ENCODE measurements at places on chromosomes 1 and 21.

GRCh38 chr1:115596080-115596780 is 45.5 kb upstream of the VANGL1 start:
- peaks cover 11% of the 10 kb centered on the region for H3K36me3 ChIP-seq
- H3K4me1 ChIP-seq: peaks cover 3% of the 10 kb centered on the region
- H3K27me3 ChIP-seq: peaks cover 2% of the 10 kb centered on the region

DNA sequence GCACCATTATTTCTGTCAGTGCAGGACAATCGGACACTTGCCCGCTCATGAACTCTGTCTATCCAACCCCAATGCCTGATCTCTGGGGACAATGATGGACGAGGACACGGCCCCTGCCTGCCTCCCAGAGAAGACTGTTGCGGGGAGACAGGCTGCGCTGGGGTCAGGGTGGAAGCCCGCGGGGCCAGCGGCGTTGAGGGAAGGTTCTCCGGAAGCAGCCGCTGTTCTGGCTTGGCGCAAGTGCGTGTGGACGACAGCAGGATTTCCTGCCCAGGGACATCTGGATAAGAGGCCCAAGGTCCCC is 18.8 kb downstream of the RHBG start:
- H3K4me3 ChIP-seq: peak overlapping the region; percentile 60
- peaks cover 59% of the 10 kb centered on the region for H3K27me3 ChIP-seq
- no peaks in the 10 kb centered on the region for H3K36me3 ChIP-seq
- no peak overlapping the region for H3K27ac ChIP-seq

DNA sequence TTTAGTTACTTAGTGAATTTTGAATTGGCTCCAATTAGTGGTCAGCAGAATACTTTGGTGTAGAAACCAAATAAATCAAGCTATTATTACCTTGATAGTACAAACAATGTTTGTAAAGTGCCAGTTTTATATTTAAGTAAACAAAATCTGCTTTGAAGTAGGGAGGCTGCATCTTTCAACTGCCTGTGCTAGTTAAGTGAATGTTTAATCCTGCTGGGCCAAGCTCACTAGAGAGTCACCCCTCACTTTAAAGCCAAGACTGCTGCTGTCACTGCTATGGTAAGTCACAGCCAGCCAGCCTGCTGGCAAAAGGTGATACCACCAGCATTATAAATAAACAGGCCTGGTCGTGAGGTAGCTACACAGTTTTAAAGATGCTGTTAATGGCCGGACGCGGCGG is 10.3 kb upstream of the CFAP126 start:
- no peaks in the 10 kb centered on the region for H3K27me3 ChIP-seq
- no peak for DNase-seq

GRCh38 chr1:205504311-205505075 is at the start of gene CDK18:
CDK18 (plus strand) TSS chr1:205504669; CDS start chr1:205523168, 18,499 bp downstream.
- peak within 1 kb of the TSS; percentile 19 for H3K27ac ChIP-seq
- peaks cover 57% of the 10 kb centered on the region for H3K4me1 ChIP-seq
- H3K27me3 ChIP-seq: no peaks in the 10 kb centered on the region
- peaks cover 10% of the 10 kb centered on the region for H3K36me3 ChIP-seq
- peak; percentile 85 for DNase-seq
- H3K4me3 ChIP-seq: peak within 1 kb of the TSS; percentile 85

DNA sequence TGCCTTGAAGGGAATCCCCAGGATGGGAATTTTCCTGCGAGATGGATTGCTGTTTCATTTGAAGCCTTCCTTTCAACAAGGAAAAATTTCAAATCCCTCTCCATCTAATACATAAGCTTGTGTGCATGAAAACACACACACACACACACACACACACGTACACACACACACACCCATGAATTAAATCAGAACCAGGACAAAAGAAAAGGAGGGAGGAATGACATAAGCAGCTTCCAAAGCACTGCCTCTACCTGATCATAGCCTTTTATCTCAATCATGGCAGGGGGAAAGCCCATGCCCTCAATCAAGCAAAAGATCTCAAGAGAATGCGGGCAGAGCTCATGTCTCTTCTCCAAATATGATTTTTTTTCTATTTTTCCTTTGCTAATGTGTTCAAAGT is 139.7 kb downstream of the SLC44A5 start:
- no peak for DNase-seq
- no peak overlapping the region for H3K27ac ChIP-seq
- H3K4me3 ChIP-seq: no peak overlapping the region

DNA sequence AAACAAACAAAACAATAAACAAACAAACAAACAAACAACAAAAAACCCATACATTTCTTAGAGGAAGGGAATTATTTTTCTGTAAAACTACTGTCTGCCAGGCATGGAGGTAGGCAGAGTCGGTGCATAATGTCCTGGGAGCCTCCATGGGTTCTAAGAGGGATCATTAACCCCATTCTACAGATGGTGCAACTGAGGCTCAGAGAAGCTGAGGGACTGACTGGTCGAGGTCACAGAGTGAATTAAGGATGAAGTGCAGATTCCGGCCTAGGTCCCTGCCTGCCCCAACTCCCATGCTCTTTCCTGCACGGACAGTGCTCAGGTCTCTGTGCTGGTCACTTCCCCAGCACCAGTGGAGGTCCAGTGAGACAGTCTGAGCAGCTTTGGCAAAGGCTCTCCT is 15.8 kb upstream of the WNT4 start:
- H3K4me3 ChIP-seq: no peak overlapping the region
- H3K36me3 ChIP-seq: no peaks in the 10 kb centered on the region
- no peaks in the 10 kb centered on the region for H3K4me1 ChIP-seq
- H3K27ac ChIP-seq: no peak overlapping the region

DNA sequence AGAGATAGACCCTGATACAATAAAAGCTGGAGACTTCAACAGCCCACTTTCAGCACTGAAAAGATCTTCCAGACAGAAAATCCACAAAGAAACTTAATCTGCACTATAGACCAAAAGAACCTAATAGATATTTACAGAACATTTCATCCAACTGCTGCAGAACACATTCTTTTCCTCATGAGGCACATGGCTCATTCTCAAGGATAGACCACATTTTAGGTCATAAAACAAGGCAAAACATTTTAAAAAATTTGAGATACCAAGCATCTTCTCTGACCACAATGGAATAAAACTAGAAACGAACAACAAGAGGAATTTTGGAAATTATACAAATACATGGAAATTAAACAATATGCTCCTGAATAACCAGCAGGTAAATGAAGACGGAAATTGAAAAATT is 15.0 kb upstream of the IL20 start:
- no peak for DNase-seq
- H3K36me3 ChIP-seq: no peaks in the 10 kb centered on the region
- peaks cover 15% of the 10 kb centered on the region for H3K27me3 ChIP-seq
- peaks cover 2% of the 10 kb centered on the region for H3K4me1 ChIP-seq
- H3K27ac ChIP-seq: no peak overlapping the region

- no peak overlapping the region for H3K4me3 ChIP-seq
- DNase-seq: no peak
- H3K27me3 ChIP-seq: no peaks in the 10 kb centered on the region
- no peaks in the 10 kb centered on the region for H3K36me3 ChIP-seq
These were observed 106.2 kb downstream of the CACHD1 start for GRCh38 chr1:64575881-64576676.

DNA sequence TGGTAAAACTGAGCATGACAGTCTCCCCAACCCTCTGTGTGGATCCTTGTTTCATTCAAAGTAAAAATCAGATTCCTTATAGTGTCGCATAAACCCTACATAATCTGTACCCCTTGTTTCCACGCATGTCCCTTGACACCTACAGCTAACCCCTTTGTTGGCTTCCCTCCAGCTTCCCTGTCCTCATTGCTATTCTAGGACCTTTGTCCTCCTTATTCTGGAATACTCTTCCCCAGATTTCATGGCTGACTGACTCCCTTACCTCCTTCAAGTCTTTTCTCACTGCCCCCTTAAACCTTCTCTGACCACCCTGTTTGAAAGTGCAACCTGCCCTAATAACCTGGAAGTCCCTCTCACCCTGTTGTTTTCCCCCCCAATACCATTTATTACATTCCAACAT is 4.0 kb downstream of the RNF11 start:
- DNase-seq: no peak
- H3K4me1 ChIP-seq: peaks cover 36% of the 10 kb centered on the region
- peak overlapping the region; percentile 46 for H3K27ac ChIP-seq
- H3K36me3 ChIP-seq: no peaks in the 10 kb centered on the region
- H3K4me3 ChIP-seq: no peak overlapping the region

DNA sequence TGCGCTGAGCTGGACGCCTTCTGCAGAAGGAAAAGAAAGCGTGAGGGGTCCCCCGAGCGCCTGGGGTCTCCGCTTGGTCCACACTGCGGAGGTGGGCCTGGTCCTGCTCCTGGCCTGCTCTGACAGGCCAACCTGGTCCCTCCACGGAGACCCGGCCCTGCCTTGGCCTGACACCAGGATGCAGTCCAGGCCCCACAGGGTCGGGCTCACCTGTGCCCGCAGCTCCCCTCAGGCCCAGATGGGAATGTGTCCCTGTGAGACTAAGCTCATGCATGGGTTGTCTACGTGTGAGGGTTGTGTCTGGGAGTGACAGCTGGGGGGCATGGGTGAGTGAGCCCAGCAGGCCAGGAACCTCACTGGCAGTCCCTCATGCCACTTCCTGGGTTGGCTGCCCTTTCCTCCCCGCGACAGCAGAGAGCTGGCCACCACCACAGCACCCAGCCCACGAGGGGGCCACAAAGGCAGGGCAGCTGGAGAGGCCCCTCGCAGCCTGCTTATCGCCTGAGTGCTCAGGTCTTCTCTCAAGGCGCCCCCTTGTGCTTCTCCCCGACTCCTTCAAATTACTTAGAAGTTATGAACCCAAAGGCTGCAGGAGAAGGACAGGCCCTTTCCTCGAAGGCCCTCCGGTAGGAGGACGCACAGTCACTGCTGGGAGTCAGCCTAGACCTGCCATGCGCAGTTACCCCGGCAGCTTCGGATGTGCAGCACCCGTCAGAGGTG is 41.1 kb downstream of the SLC45A1 start:
- H3K36me3 ChIP-seq: peaks cover 51% of the 10 kb centered on the region
- H3K4me3 ChIP-seq: no peak overlapping the region
- H3K27me3 ChIP-seq: no peaks in the 10 kb centered on the region

DNA sequence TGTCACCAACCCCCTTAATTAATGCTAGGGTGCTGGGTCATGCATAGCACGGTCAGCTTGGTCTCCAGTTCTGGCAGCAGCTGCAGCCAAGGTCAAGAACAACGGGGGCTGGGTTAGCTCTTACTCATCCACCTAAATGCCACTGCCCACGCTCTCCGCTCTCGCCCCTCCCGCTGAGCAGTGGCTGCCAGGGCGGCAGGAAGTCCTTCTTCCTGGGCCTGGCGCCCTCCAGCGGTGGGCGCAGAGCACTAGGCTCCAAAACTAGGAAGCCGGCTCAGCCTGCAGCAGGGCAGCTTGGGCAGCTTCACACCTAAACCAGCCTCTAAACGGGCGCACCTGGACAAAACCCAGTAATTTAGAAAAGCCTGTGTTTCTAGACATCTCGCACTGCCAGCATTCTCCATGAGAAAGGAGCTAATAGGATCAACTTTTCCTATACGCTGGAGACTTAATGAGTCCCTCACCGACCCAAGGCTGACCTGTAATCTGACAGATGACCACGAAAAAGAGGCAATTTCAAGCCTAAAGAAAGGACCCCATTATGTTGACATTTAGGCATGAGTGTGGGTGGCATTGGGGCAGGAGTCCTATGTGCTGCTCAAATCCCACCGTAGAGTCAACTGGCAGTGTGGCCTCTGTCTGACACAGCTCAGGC is 78.4 kb upstream of the LRRN2 start:
- no peaks in the 10 kb centered on the region for H3K36me3 ChIP-seq
- DNase-seq: peak; percentile 85
- H3K27me3 ChIP-seq: peaks cover 47% of the 10 kb centered on the region

GRCh38 chr1:34907487-34908090 is 21.9 kb downstream of the DLGAP3 start:
- H3K27me3 ChIP-seq: peaks cover 4% of the 10 kb centered on the region
- H3K36me3 ChIP-seq: no peaks in the 10 kb centered on the region
- H3K27ac ChIP-seq: no peak overlapping the region
- no peak for DNase-seq

DNA sequence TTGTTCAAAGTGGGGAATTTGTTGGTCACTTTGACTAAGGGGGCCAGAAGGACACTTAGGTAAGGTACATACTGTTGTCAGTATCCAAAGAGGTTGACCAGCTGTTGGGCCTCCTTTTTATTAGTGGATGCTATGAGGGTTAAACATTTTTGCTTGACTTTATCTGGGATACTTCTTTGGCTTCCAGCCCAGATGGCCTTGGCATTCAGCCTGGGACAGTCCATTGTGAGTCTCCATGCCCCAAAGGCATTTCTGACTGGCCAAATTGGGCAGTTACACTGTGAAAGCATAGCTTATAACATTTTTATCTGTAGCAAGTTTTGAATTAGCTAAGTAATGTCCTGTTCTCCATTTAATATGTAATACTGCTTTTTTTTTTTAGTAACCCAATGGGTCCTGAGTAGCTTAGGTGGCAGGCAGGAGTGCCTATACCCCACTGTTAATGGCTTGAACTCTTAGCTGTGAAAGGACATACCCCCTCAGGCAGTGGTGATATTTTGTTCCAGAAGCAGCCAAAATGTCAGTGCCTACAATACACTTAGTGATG is 35.4 kb upstream of the CD1D start:
- H3K27me3 ChIP-seq: peaks cover 47% of the 10 kb centered on the region
- H3K27ac ChIP-seq: no peak overlapping the region
- no peak overlapping the region for H3K4me3 ChIP-seq

DNA sequence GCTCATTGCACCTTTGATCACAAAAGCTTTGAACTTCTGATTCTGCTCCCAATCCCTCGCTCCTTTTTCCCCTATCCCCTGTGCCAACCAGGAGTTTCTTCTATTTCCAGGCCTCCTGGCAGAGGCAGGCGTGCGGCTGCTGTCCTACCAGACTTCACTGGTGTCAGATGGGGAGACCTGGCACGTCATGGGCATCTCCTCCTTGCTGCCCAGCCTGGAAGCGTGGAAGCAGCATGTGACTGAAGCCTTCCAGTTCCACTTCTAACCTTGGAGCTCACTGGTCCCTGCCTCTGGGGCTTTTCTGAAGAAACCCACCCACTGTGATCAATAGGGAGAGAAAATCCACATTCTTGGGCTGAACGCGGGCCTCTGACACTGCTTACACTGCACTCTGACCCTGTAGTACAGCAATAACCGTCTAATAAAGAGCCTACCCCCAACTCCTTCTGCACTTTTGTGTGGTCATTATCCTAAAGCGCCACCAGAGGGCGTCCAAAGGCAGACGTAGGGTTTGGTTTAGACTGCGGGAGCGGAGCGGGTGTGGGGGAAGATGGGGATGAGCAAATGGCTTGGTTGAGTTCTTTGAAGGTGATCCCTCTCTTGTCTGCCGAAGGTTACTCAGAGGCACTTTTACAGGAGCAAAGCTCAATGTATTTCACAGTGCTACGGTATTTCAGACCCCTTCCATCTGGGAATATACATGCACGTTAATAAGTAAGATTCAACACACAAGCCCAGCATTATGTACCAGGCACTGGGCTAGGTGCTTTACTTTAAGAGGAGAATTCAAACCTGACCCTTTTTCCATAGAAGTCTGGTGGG is 24.7 kb downstream of the HMGCS2 start:
- peaks cover 38% of the 10 kb centered on the region for H3K36me3 ChIP-seq
- DNase-seq: peak; percentile 71
- no peaks in the 10 kb centered on the region for H3K27me3 ChIP-seq
- no peak overlapping the region for H3K4me3 ChIP-seq
- peak overlapping the region; percentile 91 for H3K27ac ChIP-seq

- no peak overlapping the region for H3K4me3 ChIP-seq
- H3K36me3 ChIP-seq: no peaks in the 10 kb centered on the region
- H3K27ac ChIP-seq: no peak overlapping the region
These were observed 8.8 kb downstream of the FCRLB start for GRCh38 chr1:161730050-161730564.

Measured in WTC11 (cell line).